GM12892 (cell line): ENCODE measurements at places on chromosomes 3 and 15.

- no peak for DNase-seq
Observed at GRCh38 chr3:150079029-150079739, 108.5 kb upstream of the PFN2 start.

GRCh38 chr15:95822961-95823360 lies 507.5 kb upstream of the NR2F2 start:
- DNase-seq: no peak

GRCh38 chr3:108334701-108335100 lies 38.4 kb downstream of the HHLA2 start:
- no peak for DNase-seq

DNA sequence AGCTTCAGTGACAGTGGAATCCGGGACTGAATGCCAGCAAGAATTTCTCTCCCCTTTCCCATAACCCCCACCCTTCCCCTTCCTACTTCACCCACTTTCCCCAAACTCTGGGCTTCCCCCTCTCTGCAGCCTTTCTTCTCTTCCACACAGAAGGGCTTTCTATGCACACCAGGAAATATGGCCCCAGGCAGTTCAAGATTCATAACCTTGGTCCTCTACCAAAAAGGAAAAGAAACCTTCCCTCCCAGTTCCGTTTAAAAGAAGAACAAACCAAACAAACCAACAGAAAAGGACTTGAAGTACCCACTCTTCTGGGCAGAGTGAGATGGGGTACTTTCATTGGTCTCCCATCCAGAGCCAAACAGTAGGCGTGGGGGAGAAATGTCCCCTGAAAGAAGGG lies 68.8 kb upstream of the ABHD2 start:
- DNase-seq: no peak

DNA sequence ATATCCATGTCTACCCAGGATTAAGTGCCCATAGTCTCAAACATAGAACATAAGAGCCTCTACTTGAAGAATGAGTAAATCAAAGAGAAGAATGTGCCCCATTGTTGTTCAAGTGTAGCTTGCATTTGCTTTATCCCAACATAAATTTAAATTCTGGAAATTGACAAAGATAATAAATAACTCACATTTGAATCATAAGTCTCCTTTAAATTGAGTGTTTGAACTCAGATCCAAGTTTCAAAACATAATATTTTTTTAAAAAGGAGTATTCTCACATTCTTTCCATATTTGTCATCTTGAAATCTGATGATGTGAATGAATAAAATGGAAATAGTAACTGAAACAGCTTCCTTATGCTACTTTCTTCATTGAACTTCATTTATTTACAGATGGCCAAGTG lies 135.2 kb downstream of the MECOM start:
- no peak for DNase-seq

DNA sequence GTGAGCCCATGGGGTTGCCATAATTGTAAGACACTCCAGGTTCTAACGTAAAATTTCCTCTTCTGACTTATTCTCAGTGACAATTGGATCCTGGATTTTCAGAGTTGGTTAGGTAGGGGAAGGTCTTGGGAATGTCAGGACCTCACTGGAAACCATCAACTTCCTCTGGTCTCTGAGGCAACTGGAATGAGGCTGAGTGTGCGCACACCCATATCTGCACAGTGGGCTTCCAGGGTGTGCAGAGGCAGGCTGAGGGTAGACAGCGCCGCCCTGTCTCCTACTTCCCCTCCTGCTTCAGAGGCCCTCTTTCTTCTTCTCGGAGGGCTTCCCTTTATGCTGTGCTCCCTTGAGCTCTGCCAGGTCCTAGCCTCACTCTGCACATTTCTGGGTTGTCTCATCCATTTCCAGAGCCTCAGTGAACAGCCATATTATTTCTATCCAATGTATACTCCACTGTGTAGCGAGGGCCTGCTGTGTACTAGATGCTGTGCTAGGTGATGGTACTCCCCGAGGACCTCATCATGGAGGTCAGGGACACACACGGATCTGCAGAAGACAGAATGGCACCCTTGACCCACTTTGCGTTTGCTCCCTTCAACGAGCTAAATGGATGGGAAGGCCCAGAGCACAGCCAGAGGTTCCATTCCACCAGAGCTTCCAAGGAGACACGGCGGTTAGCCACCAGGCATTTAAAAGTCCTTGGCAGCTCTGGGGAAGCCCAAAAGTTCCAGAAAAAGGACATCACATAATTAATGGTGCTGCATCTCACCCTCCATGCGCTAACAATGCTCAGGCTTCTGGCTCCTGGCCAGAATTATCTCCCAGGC lies 18.3 kb downstream of the ACAA1 start:
- no peak for DNase-seq

DNA sequence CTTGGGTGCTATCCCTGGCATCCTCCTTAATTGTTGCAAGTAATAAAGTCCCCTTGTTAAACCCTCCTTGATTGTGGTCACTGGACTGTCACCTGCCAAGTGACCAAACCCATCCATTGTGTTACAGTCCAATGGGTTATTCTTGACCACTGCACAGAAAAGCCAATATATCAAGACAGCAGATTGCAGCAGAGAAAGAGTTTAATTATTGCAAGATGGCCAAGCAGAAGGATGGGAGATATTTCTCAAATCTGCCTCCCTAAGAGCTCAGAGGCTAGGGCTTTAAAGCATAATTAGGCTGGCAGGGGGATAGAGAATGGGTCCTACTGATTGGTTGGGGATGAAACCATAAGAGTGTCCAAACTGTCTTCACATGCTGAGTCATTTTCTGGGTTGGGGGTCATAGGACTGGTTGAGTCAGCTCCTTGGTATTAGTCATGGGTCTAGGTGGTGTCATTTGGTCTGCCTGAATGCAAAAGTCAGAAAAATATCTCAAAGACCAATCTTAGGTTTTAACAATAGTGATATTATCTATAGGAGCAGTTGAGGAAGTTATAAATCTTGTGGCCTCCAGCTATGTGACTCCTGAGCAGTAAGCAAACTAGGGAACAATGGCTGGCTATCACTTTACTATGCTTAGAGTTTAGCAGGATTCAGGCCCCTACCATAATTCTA lies 19.1 kb upstream of the XYLB start:
- no peak for DNase-seq

GRCh38 chr15:35519541-35520149 lies 26.3 kb downstream of the DPH6 start:
- DNase-seq: no peak

GRCh38 chr15:26179906-26180305 lies 316.8 kb upstream of the ATP10A start:
- no peak for DNase-seq

- DNase-seq: no peak
Observed at GRCh38 chr3:178275311-178275710, 260.9 kb upstream of the KCNMB2 start.

GRCh38 chr3:133384331-133385027 lies 15.4 kb upstream of the BFSP2 start:
- peak; percentile 39 for DNase-seq

GRCh38 chr3:113276751-113277080 lies 65.4 kb downstream of the BOC start:
- DNase-seq: no peak

DNA sequence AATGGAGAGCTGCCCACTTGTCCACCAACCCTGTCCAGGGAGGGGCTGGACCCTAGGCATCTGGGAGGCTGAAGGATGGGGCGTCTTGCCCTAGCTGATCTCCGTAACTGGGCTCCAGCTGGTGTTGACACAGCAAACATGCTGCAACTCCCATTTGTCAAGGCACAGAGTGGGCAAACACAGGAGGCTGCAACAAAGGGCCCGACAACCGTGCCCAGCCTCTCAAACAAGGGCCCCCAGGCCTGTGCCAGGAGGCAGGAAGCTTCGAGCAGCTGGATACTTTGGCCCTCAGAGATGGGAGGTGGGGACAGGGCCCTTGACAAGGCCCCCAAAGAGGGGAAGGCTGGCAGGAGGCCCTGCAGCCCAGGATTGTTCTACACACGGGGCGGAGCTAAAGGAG lies 64.2 kb upstream of the TMEM115 start:
- no peak for DNase-seq

DNA sequence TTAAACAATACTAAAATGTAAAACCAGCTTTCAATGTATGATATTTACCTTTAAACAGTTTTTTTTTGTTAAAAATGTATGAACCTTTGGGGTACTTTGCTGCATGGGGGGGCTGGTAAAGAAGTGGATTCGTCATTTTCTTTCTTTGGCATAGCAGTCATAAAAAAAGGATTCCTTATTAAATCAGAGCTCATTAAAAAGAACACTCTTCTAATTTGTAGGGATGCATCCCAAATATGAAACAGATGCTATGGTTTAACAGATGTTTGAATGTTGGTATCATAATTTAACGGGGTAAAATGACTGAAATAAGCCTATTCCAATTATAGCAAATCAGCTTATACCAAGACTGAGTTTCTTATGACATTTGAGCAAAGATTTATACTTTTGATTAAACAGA lies 234.4 kb downstream of the BBX start:
- no peak for DNase-seq

DNA sequence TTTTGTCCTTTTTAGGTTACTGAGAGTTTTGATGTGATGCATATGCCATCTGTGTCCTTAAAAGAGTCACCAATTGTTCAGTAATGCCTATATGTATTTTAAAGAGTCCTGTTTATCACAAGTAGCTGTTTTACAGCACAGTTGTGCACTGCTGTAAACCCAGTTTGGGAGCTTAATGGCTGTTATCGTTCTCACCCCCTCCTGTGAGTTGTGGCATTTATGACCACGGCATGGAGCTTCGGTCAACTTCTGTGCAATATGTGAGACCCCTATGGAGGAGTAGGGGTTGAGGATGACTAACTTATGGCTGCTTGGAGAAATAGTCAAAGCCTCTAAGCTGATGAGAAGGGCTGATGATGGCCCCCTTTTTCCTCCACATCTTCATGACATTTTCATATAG lies 67.2 kb downstream of the ARHGEF26 start:
- no peak for DNase-seq

DNA sequence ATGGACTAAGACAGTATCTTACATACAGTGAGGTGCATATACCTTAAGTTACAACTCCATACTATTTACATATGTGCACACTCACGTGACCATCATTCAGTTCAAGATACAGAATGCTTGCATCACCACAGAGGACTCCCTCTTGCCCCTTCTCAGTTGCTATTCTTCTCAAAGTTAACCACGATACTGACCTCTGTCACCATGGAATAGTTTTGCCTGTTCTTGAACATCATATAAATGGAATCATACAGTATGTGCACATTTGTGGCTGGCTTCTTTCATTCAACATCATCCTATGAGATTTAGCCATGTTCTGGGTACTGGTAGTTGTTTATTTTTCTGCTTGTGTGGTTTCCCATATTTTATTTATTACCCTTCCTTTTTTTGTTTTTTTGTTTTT lies 10.4 kb upstream of the ZSCAN2 start:
- no peak for DNase-seq

GRCh38 chr3:51024765-51025632 lies 350.3 kb downstream of the DOCK3 start:
- DNase-seq: no peak

DNA sequence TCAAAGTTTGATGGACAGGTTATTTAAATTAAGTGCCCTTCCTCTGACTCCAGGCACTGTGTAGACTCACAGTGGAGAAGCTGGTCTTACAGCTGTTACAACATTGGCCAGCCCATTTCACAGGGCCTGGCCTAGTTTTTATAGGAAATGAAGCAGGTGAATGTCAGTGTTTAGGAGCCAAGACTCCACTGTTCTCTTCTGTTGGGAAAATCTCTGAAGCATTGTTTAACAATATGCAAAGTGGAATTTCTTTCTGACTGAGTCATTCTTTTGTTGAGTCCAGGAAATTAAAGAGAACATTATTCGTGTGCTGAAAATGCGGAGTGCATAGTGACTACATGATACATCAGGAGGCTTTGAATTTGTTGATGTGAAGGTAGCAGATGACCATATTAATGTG lies 64.7 kb downstream of the ARRDC4 start:
- no peak for DNase-seq

- no peak for DNase-seq
Observed at GRCh38 chr15:90181776-90182175, 19.4 kb upstream of the SEMA4B start.

DNA sequence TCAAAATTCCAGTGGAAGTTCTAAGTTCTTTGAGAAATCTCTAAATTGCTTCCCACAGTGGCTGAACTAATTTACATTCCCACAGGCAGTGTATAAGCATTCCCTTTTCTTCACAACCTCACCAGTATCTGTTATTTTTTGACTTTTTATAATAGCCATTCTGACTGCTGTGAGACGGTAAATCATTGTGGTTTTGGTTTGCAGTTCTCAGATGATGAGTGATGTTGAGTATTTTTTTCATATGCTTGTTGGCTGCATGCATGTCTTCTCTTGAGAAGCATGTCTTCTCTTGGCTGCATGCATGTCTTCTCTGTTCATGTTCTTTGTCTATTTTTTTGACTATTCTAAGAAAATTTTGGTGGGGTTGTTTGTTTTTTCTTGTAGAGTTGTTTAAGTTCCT lies 499.6 kb upstream of the CCDC54 start:
- DNase-seq: no peak

DNA sequence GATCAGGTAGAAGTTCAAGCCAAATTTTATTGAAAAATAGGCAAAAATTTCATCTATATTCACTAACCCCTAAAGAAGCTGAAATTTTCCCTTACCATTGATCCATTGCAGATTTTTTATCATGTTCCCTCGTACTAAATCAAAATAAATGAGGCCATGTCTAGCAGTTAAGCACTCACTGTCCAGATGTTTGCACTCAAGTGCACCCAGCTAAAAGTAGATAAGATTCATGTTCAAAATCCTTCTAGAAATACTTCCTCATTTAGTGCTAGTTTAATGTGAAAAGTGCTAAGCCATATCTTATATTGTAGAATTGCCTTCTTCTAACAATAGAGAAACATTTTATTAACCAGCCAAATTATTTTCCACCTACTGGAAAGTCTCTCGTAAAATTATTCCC lies 164.7 kb upstream of the UBE2E2 start:
- DNase-seq: no peak

DNA sequence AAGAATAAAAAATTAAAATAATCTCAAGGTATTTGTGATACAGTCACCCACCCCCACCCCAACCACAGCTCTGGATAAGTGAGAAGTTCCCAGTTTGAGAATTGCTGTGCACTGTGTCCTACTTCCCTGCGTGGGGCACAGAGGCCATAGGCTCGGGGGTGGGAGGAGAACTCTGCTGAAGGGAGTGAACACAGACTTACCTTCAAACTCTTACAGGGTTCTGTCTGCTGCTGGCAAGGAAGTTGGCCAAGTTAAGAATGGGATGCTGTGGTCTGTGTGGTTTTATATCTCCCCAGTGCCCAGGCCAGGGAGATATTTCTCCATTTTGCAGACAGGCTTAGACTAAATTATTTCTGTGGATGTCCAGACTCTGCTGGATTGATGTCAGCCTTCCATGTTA lies 37.6 kb downstream of the SPTSSB start:
- no peak for DNase-seq

GRCh38 chr3:81734742-81735141 lies 26.7 kb downstream of the GBE1 start:
- DNase-seq: no peak

GRCh38 chr15:77819851-77820728 lies 187.4 kb upstream of the LINGO1 start:
- DNase-seq: no peak

- no peak for DNase-seq
Observed at GRCh38 chr3:195535293-195535692, 7.8 kb downstream of the PPP1R2 start.

- DNase-seq: no peak
Observed at GRCh38 chr3:36697229-36698001, 66.9 kb downstream of the DCLK3 start.
